GM13976 (cell line): ENCODE measurements at places on chromosomes 5 and 9.
A peak's percentile ranks its signal among the peaks of the same experiment; 100 is the strongest.

DNA sequence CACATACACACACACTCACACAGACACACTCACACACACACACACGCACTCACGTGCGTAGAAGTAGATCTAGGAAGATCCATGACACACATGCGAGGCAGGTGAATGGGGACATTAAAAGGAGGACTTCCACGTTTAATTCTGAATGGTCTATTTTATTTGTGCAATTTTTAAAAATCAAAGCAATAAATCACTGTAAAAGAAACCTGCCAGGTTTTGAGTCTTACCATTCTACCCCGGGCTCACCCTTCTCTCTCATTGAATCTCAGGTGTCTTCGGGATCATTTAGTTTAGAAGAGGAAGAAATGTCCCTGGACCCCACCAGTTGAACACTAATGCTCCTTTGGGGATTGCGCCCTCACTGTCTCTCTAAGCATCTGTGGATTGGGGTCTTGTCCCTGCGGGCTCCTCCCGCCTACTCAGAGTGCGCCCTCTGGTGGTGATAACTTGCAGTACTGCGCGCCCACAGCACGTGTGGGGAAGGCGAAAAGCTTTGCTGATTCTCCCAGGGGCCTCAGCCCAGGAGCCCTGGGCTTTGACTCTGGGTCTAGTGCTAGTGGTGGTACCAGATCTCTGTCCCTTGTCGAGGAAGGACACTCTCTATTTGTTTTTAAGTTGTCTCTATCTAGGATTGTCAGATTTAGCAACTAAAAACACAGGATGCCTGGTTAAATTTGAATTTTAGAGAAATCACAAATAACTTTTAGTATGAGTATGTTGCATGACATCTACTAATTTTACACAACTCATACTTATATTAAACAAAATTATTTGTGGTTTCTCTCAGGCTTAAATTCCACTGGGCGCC lies 34.8 kb downstream of the BOD1 start:
- peak; percentile 68 for DNase-seq

DNA sequence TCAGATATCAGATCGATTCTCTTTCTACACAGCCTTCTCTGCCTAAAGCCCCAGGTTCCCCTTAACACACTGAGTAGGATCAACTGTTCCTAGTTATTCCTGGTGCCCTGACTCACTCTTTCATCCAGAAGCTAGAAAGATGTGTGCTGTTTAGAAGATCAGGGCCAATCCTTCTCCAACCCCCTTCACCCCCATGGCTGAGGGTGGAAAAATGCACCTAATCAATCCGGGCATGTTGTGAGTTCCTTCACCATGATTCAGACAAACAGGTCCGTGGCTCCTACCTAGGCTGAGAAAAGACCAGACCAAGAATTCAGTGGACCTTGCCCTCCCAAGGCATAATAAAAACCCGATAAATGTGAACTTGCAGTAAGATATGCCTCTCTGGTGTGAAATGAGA lies 85.4 kb upstream of the EQTN start:
- no peak for DNase-seq

DNA sequence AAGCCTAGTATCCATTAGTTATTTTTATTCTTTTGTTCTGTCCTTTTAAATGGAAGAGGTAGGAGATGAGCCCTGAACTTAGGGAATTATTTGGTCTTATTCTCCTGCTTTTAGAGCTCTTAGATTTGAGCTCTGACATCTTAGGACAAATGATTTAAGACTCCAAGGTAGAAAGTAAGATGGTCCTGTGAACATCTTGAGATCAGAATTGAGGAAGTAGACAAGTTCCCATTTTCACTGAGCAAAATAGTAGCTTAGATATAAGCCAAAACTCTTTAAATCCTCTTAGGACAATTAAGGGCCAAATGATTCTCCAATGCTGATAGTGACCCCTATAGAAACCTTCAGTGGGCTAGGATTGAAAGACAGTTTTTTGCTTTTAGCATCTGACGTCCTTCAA lies 53.0 kb upstream of the RUSC2 start:
- DNase-seq = no peak

DNA sequence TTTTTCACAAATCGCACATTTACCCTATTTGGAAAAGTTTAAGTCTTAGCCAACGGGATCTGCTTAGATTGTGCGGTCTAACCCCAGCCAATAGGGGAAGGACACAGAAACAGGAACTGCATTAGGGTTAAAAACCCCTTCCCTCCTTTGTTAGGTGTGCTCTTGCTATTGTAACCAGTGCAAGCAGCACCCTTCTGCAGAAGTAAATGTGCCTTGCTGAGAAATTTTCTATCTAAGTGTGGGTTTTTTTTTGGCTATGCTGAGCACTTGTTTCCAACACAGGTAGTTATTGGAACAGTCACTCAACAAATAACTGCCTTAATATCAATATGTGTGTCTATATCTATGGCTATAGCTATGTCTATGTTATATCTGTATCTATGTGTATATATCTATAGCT lies 190.0 kb downstream of the TRIM32 start:
- no peak for DNase-seq

DNA sequence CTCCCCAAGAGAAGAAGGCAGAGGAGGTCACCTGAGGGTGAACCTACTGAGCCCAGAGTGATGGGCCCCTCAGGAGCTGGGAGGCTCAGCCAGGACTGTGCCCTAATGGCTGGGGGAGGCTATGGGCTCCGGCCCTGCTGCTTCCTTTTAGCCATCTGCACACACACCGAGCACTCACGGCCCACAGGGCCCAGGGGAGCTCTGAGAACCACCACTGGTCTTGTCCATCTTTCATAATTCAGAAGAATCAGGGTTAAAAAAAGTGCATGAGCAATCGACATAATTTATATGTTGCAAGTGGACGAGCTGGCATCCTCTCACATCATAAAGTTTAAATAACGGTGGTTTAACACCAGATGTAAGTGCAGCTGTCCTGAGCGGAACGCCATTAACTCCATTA lies 162.1 kb downstream of the FSTL4 start:
- DNase-seq = no peak

- no peak for DNase-seq
These were observed 115.8 kb downstream of the NUDT12 start for GRCh38 chr5:103446813-103447212.

DNA sequence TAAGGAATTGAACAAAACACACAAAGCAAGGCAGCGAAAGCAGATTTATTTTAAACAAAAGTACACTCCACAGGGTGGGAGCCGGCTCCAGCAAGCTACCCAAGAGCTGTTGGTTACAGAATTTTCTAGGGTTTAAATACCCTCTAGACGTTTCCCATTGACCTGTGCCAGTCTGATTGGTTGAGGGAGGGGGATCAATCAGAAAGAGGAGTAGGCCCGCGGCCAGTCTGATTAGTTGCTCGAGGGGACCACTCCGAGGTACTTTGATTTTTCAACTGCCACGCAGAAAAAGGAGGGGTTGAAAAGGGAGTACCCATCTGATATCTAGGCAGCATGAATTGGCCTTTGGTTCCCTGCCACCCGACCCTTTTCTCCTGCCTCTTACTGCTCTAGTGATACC lies 998 bp downstream of the SRP19 start:
- no peak for DNase-seq

DNA sequence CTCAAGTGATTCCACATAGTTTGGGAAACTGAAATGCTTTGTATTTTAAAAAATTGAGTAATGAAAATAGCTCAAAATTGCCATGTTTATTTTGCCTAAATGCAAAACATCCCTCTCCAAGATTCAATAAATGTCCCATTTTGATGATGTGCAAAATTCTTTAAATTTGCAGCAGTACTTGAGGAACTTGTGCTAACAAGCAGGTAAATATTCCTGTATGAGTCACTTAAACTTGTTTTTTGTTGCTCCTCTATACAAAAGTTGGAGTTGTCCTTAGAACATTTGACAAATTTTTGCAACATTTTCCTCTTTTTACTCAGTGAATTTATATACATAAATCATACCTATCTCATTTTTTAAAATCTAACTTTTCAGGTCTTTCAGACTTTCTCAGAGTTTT lies 280.2 kb downstream of the CDH12 start:
- DNase-seq = no peak

DNA sequence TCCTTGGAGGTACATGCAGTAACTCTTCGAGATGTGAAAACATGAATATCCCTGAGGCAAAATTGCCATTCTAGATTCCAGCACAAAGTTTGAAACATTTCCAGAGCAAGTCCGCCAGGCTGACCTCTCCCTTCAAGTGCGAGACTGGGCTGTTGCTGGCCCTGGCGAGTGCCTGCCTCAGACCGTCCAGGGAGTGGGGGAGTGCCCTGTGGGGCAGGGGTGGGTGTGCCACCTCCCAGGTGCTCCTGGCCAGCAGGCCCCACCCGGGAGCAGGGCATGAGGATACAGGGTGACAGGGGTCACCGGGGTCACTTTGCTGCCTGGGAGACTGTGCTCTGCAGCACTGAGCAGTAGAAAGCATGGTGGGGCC lies 199.9 kb downstream of the AOPEP start:
- no peak for DNase-seq

DNA sequence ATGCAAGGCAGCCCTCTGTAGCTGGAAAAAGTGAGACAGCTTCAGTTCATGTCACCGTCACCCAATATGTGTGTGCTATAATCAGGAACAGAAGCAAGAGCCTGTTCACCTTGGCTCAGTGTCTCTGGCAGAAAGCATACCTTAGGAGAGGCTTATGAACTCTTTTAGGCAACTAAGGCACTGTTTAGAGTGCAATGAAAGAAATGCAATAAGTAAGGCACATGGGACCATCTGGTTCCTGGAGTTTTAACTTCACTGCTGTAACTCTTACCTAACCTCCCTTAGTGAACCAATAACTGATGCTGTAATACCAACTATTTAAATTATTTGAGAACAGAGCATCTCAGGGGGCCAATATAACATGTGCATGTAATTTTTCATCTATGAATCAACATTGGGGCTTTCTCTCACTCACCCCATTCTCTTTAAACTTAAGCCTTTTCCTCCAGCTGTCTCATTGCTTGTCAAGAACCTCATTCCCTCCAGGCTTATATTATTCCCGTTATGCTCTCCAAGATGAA lies 32.4 kb downstream of the C9 start:
- no peak for DNase-seq

DNA sequence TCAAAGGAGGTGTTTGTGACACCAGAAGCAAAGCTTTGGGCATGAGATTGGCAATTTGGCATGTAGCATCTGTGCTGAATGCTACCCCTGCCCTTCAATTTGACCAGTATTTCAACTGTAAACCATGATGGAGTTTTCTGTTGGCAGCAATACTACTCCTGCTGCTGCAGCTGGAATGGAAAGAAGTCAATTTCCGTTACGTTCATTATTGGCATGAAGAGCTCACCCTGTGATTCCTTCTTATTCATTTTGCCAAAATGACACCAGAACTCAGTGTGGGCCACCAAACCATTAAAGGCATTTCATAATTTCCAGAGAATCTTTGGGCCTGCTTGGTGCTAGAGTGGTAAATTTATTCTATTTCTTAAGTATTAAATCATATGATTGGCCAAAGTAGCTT lies 433.1 kb upstream of the DMAC1 start:
- DNase-seq = no peak

- DNase-seq = no peak
These were observed 540.8 kb downstream of the PRELID2 start for GRCh38 chr5:145294331-145294730.

DNA sequence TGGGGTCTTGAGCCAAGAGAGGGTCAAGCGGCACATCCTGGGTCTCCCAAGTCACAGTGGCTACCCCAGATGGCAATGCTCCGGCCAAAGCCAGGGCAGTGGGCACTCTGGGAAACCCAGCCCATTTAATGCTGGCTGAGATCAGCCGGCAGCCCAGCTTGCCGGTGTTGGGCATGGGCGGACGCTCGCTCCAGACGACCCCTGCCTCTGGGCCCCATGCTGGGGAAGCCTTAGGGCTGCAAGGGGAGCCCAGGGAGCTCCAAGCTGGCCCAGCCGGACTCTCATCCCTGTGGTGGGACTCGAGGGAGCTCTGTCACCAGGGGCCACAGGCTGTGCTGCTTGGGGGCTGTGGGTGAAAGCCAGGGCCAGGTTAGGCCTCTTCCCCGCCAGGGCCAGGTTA lies 5.9 kb upstream of the CARD9 start:
- DNase-seq = no peak

DNA sequence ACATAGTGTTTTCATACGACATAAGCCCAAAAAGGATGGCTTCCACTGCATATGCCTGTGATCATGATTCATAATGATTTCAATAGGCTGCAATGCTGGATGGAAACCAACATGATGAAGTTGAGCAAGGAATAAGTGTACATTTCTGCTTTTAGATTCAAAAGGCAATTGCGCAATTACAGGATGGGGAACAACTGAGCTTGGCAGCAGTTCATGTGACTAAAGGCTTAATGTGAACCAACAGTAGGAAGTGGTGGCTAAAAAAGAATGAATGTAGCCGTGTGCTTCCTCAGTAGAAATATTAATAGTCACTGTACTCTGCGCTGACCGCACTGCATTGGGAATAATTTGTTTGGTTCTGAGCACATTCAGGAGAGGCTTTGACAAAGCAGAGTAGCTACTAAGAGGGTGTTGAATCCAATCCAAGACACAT lies 51.2 kb downstream of the SLC1A3 start:
- DNase-seq = no peak

GRCh38 chr5:83323557-83324180 lies 147.9 kb upstream of the VCAN start:
- DNase-seq = no peak

DNA sequence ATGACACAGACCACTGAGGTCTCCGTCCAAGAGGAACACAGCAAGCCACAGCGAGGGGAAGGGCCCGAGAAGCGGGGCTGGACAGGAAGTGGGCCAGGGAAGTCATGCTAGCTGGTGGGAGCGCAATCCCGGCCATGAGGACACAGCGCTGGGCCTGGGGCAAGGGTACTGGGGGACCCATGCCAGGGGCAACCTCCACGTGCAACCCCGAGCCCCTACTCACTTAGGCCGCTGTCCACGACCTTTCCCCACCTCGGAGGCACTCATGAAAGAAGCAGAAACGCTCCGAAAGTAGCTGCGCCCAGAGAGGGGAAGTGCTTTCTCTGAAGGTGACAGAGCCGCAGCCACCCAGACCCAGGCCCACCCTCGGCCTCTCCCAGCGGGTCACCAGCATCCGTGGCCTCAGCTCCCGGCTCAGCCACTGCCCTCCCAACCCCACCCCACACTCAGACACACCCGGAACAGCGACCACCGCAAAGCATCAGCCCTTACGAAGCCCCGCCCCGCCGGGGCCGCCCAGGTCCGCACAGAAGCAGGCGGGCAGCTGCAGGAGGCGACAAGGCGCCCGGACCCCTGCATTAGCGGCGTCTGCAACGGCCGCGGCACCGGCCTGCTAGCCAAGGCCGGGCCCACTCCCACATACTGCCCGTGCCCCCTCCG lies 782 bp downstream of the BICD2 start:
- peak; percentile 66 for DNase-seq

DNA sequence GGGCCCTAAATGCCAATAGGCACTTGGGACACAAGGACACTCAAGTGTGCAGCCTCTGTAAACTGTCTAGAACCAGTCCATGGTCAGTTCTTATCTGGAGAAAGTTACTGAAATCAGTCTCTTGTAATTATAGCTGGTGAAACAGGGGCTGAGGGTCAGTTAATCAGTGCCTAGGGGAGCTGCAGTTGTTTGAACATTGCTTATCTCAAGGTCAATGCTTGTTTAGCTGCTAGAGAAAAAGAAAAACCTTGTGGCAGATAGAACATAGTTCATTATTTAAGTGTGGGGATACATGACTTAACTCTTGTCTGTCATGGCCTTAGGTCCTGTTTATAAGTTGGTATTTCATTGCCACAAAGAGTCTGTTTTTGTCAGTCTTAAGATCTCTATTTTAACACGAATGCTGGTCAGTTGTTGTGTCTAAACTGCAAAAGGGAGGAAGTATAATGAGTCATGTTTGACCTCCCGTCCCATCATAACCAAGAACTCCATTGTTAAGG lies 108.0 kb downstream of the STARD4 start:
- no peak for DNase-seq
